ENCODE measurements at places on chromosomes 3 and 15.

- DNase-seq = no peak
Measured at GRCh38 chr3:193903512-193903817, 232.5 kb upstream of the HES1 start.

GRCh38 chr3:134482622-134483021 is 3.2 kb downstream of the ANAPC13 start:
- no peak for DNase-seq

DNA sequence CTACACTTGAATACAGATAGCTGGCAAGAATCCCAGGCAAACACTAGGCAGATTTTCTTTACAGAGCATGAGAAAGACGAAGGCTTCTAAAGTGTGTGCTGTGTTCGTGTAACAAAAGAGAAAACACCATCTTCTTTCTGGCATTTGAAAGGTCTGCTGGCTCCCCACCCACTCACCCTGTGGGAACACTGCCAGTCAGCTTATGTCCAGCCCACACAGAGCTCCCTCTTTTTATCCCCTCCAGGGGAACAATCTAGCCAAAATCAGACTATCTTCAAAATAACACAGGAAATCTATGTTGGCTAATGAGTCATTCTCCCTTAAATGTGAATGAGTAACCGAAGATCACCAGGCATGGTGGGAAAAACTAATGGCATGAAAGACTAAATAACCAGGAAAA is 45.6 kb upstream of the PAQR5 start:
- DNase-seq = peak; percentile 12

DNA sequence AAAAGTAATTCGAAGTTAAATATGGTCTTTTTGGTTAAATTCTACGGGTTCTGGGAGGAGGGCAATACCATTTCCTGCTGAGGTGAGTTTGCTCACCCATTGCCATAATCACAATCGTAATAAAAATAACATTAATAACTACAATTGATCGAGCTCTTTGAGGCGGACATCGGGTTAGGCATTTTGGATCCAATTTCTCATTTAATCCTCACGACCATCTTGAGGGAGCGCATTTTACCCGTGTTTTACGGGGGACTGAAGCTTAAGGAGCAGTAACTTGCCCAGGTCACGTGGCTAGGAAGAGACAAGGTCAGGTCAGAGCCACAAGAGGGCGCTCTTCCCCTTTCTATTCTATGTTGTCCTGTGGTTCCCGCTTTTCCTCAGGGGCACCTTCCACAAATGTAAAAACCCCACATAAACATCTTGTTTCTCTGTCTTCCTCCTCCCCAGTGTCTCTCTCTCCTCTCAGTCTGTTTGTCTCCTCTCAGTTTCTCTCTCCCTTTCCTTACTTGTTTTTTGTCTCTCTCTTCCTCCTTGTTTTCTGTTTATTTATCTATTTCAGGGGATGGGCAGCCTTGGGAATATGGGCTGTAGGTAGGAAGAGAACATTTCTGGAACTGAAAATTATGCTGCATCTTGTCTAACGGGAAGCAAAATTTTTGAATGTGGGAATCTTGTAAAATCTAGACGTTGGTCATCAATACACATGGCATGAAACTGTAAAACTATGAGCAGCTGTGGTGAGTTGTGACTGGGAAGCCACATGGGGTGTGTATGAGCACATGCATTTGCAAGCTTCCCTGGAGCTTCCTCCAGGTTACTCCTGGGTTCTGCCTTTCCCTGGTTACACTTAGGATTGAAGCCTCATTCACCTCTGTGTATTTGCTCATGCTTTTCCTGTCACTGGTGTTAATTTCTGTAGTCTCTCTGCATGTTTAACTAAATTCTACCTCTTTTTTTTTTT is 71.0 kb downstream of the SQOR start:
- peak; percentile 57 for DNase-seq

- no peak for DNase-seq
Measured at GRCh38 chr3:11606090-11606784, 37.5 kb downstream of the VGLL4 start.

DNA sequence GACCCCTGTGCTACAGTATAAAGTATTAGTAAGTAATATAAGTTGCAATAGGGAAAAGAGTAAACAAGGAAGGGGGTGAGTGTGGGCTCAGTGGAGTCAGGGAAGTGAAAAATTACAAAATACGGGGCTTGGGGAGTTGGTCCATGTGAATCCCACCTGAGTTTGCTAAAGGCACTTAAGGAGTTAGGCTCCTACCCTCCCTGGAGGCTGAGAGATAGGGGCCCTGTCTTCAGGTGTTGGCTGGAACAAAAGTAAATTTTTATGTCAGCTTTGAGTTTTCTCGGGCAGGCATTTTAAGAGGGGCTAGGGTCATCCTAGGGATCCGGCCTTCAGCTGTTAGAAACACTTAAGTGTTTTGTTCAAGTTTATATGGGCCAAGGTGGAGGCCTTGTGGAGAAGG is 8.2 kb downstream of the TRPC1 start:
- DNase-seq = no peak

DNA sequence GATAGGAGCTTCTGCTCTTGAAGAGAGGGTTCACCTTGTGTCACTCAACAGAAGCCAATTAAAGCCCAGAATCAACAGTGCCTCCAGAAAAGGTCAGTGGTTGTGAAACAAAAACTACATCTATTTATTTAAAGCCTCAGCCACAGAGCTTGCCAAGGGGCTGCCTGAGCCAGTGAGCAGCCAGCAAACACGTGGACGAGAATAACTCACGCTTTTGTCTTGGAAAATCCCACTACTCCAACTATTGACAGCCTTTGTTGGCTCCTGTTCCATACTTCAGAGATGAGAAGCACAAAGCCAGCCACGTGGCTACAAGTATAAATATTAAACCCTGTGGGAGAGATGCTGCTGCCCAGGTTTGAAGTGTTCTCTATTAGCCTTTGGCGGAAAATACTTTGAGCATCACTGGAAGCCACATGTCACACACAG is 10.3 kb downstream of the GPR156 start:
- DNase-seq = no peak

DNA sequence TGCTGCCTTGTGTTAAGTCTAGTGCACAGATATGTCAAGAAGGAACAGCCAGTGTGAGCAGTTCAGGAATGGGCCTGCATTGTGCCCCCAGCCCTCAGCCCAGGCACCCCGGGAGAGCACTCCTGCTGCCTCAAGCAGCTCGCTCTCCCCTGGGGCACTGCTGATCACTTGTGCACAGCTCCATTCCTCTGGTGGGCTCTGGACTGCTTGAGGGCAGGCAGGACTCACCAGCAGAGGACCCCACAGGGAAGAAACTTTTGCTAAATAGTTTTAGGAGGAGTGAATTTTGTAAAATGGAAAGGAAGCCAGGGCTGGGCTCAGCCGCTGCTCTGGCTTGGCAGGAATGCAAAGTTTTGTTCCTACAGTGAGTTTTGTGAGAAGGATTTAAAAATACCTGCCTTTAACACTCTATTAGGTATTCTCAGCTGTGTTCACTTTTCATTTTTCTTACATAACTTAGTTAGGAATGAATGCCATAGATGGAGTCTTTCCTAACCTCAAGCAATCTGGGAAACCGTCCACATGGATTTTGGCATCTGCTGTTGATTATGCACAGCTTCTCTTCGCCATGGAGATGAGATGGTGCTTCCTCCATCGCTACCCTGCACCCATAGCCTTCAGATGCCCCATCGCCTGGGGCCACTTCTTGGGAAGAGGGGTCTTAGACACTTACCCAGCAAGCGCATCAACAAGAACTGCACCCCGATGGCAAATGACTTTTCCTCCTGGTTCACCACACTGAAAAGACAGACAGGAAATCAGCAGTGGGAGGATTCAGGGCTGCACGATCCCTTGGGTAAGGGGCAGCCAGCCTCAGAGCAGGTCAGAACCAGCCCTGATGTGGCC is 42.3 kb upstream of the RAB6B start:
- no peak for DNase-seq

GRCh38 chr15:69232144-69232543 is 66.6 kb upstream of the PAQR5 start:
- no peak for DNase-seq

- DNase-seq = no peak
Measured at GRCh38 chr3:167684388-167684993, 30.7 kb upstream of the WDR49 start.

GRCh38 chr3:140794507-140794906 is 116.6 kb downstream of the TRIM42 start:
- no peak for DNase-seq

- no peak for DNase-seq
Measured at GRCh38 chr3:123028233-123028828, 768 bp upstream of the SEMA5B start.

- no peak for DNase-seq
Measured at GRCh38 chr3:55534876-55535275, 47.8 kb upstream of the WNT5A start.

DNA sequence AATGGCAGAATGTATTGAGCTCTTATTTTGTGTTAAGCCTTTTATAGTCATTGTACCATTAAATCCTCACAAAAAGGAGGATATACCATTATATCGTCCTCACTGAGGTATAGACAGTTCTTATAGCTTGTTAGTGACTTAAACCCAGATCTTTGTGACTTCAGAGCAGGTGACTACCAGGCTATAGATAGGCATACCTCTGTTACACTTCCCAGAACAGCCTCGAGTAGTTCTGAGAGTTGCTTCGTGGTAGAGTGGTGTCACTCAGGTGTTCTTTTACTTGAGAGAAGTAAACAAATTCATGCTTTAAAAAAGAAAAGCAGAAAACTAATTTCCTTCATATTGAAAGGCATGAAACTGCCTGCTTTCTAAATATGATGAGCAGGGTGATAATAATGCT is 59.9 kb downstream of the SEC22A start:
- no peak for DNase-seq

- DNase-seq = no peak
Measured at GRCh38 chr3:72082186-72082715, 297.3 kb upstream of the PROK2 start.

DNA sequence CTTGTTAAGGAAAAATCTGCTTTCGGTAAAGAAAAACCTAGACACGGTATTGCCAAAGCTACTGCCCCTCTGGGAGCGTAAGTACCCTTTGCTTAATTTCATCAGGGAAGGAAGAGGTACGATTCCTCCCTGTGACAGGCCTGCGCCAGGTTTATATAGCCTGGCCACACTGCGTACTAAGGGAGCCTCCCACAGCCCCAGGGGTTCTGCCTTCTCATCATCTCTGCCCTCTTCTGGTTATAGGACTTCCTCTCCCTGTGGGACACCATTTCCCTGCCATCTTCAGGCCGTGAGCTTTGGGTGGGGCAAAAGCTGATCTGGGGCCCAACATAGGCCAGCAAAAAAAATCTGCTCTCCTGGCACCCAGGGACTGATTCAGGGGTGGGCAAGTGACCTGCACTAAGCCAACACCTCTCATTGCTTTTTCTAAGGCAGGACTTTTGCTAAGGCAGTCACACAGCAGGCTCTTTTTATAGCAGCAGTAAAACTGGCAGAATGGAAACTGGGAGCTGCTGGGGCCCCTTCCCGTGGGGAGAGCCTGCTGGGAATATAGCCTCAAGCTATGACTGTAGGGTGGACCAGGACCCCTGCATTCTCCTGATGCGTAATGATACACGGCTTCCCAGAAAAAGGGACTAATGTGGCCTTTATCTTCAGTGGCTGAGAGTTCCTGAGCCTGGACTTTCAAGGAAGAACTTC is 76.2 kb downstream of the PRICKLE2 start:
- no peak for DNase-seq

DNA sequence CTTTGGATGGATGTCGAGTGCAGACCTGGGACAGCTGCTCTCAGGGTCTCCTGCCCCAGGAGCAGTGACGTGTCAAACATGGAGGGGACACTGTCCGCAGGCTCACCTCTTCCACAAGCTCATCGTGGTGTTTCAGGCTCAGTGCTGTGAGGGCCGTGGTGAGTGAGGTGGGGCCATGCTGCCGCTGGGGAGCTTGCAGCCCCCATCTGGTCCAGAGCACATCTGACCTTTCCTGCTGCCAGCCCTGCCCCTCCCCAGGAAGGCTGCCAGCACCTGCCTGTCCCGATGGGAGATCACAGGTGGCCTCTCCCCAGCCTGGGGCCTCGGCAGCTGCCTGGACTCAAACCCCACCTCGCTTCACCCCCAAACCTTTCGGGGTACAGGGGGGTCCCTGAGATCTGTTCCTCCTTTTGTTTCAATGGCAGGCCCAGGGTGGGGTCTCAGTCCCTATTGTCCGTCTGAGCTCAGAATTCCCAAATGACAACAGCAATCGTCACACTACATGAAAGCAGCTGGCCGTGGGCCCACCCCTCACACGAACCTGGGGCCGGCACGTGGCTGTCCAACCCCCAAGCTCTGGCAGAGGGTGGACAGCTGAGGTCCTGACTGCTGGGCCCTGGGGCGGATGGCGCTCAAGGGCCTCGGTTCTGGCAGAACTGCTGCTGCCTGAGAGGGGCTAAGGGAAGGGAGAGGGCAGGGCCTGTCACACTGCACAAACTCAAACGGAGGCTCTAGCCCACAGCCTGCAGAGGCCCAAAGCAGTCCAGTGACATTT is 65.0 kb upstream of the RPL32 start:
- no peak for DNase-seq

DNA sequence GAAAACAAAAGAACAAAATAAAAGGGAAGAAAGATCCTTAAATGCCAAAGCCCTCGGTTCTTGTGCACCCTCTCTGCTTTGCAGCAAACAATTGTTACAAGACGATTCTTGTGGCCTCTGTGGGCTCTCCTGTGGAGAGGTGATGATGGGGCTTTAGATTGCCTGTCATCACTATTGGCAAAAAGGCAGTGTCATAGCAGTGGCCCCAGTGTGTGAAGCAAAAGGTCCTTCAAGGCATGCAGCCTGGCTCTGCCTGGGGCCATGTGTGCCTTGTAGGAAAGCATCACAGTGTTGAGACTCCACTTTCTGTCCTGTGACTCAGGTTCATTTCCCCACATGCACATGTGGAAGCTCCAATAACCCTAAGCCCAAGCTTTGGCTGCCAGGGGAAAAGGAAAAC is 43.7 kb downstream of the POC1A start:
- DNase-seq = no peak

- no peak for DNase-seq
Measured at GRCh38 chr15:61017627-61018026, 211.5 kb downstream of the RORA start.

- no peak for DNase-seq
Measured at GRCh38 chr3:30531017-30531570, 75.3 kb upstream of the TGFBR2 start.

DNA sequence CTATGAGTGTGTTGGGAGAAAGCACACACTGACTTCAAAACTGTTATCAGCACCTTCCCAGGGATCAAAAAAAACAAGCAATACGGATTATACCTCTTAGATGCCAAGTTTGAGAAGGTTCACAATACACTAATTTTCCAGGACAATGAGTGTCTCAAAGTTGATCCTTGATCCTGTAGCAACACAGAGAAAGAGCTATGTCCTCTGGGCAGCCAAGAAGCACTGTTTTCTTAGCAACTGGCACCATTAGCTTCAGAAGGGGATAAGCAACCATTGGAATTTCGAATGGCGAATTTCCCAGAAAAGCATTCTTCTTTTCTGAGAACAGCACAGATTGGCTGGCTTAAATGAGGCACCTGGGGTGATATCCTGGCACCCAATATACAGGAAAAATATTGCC is 270.3 kb upstream of the RORA start:
- no peak for DNase-seq

DNA sequence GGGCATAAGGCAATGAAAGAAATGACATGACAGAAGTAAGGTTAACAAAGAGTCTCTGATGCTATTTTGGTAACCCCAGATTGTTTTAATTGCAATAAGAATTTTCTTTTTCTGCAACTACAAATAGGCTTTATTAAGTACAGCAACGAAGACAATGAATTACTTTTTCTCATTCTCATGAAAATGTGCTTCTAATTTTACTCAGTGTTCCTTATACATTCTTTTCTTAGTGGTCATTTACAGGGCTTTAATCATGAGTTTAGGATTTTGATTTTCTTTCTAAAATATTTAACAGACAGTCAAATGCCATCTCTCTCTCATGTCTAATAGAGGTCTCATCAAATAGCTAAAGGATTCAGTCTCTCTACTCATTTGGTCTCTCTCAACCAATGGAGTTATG is 452.1 kb downstream of the RAP2B start:
- DNase-seq = no peak
